ENCODE measurements at places on chromosomes 16 and 17. TPM values are rescaled to one million over a fixed set of nuclear protein-coding genes. Genes with fewer than 3 reads are reported as not detected.

GRCh38 chr16:78596996-78597422, 497.6 kb downstream of the WWOX start:
- DNase-seq, result no peak

DNA sequence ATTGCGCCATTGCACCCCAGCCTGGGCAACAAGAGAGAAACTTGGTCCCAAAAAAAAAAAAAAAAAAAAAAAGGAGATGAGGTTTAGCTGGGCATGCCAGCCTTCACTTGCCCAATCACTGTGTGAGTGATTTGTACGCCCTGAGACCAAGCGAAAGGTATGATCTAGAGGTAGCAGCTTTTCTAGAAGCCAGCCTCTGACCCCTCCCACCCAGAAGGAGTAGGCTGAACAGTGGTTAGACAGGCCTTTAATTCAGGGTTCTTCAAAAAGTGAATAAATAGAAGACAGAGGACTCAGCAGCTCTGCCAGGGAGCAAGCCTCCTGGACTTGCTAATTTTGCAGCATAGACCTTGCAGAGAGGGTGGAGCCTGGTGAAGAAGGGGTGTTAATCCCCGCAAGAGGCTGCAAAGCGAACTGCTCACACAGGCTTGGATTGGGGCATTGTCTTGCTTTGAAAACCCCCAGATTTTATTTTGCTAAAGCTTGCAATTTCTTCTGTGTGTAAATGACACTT, 7.1 kb upstream of the CYTH1 start:
- peak; percentile 35 for DNase-seq

Gene KRT25
- not detected for total RNA-seq

Gene DNAH9
- not detected for total RNA-seq

Gene RHBDL1
- total RNA-seq, result 2.3 TPM

Gene TBC1D3D
- total RNA-seq, result not detected

Data from NCI-H460 (cell line).